CD4-positive, alpha-beta T cell treated with Interleukin-1 beta for 1 hour (primary cell): ENCODE measurements at places on chromosomes 16 and 17.

GRCh38 chr16:89069920-89070319 lies 23.7 kb upstream of the ACSF3 start:
- DNase-seq = no peak

- DNase-seq = no peak
Measured at GRCh38 chr17:1050246-1050995, 53.5 kb downstream of the TIMM22 start.

GRCh38 chr16:48330841-48331192 lies 54.4 kb downstream of the SIAH1 start:
- DNase-seq = no peak

DNA sequence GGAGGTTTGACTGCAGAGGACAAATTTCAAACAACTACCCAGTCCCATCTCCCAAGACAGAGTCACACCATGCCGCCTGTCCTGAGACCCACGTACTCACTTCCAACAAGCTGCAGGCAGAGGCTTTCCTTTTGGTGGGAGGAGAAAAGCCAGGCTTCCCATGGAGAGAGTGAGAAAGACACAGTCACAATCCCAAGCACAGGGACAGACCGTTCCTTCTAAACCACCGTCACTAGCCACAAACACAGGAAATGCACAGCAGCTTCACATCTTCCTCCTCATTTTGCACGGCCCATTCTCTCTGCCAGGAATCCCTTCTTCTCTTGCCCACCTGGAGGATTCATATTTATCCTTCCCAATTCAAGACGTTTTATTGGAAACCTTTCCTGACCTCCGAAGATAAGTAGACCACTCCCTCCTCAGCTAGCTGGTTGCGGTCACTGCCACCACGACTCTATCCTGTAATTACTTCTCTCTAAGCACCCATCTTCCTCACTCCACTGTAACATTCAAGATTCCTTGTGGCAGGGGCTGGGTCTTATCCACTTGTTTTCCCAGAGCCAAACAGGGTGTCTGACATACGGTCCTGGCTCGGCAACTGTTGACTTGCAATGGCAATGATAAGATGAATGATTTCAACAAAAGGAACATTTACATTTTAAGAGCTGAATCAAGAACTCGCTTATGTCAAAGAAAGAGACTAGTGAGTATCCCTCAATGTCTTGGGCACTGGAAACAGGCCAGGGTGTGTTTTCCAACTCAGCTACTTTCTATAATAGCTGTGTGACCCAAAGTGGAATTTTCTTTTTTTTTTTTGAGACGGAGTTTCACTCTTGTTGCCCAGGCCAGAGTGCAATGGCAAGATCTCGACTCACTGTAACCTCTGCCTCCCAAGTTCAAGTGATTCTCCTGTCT lies 87.6 kb downstream of the XYLT1 start:
- no peak for DNase-seq

DNA sequence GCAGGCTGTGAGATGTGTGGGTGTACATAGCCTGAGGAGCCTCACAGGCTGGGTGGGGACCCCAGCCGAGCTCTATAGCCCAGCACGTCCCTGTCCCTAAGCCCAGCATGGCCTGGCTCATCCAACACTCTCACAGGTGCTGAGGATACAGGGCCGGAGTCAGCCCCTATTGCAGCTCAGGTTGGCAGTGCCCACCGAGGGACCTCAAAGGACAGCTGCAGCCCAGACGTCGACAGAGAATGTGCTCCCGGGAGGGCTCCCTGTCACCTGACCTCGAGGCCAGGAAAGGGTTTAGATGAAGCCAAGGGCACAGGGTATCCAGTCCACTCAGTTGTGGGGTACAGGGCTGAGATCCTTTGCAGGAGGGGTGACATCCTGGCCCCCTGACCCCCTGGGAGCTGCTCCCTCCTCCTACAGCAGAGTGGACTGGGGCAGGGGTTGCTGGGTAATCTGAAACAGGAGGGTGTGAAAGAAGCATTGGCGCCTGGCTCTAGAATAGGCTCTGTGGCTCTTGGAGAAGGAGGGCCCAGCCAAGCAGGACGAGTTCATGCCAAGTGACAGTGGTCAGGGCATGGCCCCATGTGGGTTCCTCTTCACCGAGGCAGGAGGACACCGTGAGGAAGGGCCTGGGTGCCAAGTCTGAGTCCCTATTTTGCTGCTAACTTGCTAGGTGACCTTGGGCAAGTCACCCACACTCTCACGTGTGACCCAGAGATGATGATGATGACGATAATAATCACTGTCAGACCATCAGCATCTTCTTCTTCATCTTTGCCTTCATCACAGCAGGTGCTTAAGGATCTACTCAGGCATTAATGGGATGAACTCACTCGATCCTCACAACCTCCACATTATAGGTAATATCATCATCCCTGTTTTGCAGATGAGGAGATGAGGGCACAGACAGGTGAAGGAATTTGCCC lies 68.0 kb downstream of the RMI2 start:
- no peak for DNase-seq

DNA sequence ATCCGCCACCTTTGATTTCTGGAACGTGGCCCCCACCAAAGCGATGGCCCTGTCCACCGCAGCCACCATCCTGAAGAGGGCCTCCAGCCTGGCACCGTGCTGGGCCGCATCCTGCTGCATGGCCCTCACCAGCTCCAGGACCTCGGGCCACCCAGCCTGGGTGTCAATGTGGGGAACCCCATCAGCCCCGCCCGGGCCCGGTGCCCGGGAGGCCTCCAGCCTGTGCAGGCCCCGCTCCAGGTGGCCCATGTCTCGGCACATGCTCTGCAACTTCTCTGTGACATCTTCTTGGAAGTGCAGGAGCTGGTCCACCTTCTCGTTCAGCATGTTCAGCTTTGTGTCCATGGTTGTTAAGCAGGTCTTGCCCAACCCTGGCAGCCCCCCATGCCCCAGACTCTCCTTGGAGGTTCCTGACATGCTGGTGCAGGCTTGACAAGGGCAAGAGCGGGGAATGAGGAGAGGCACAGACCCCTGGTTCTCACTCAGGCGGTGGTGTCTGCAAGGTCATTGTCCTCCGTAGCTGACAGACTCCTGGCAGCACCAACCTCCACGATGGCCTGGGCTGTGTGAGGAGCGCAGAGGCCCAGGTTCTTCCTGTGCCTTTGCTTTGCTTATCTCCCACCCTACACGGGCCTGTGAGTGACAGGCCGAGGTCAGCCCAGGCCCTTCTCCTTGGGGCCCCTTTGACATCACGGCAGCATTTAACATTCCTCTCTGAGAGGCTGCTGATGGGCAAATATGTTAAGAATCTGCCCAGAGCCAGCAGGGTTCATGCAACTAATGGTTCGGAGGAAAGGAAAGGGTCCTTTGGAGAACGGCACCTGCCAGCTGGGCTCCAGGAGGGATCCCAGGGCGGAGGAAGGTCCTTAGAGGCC lies at the start of gene MYLK3:
MYLK3 (minus strand) TSS at position 568 of the 875 bp plus-strand sequence; CDS start at position 417, 151 bp downstream.
- DNase-seq = no peak

DNA sequence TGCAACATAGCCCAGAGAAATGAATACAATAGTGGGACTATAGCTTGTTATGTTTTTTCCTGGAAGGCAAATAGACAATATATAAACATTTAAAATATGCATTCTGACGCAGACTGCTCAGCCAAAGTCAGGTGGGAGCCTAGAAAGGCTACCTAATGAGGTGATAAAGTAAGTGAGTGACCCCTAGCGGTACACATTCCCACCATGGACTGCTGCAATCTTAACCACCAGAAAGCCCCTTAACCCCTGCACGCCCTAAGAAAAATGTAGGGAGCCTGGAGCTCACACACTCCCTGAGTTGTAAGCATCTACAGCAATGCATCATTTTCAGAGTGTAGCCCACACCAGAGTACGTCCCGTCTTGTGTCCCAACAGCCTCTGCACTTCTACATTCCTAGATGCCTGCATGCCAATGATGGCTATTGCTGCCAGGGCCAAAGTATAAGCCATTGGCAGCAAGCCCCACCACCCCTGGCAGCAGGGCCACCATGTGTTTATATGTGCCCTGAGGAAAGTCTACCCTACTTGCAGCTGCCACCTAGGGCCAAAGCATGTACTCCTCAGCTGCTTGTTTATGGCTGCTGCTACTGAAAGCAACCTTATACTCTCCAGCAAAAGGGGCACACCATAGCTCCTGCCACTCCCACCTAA lies 127.6 kb downstream of the KIF2B start:
- no peak for DNase-seq

DNA sequence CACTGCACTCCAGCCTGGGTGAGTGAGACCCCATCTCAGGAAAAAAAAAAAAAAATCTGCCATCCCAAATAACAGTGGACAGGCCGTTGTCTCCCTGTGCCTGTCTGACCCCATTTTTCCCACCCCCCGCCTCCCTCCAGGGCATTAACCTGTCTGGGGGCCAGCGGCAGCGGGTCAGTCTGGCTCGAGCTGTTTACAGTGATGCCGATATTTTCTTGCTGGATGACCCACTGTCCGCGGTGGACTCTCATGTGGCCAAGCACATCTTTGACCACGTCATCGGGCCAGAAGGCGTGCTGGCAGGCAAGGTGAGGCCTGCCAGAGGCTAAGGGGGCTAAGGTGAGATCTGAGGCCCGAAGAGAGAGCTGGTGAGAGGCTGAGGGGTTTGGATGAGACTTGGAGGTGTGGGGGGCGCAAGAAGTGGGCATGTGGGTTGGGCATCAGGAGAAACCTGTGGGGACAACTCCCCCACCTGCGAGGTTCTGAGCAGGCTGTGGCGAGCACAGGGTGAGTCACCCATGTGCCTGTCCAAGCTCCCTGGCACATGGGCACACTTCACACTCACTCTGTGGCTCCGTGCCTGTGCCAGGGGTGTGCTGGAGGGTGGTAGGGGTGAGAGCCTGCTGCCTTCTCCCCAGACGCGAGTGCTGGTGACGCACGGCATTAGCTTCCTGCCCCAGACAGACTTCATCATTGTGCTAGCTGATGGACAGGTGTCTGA lies 34.7 kb downstream of the ANKRD40 start:
- DNase-seq = no peak

- DNase-seq = no peak
Measured at GRCh38 chr17:29051194-29051593, 8.3 kb downstream of the PIPOX start.
